Stomach (tissue), 19 donors: ENCODE measurements at places on chromosomes 1 and 21. TPM values are rescaled to one million over a fixed set of nuclear protein-coding genes. Genes with fewer than 3 reads are reported as not detected.

The HHIPL2 gene
- total RNA-seq: not detected

The MR1 gene
- total RNA-seq: 40.8 TPM

The HPCAL4 gene
- total RNA-seq: not detected

The ZNF695 gene
- total RNA-seq: not detected

The TMCC2 gene
- total RNA-seq: not detected

The CELA2A gene
- not detected for total RNA-seq

The VCAM1 gene
- total RNA-seq: not detected

The GRHL3 gene
- total RNA-seq: 0.73 TPM

The GBP7 gene
- total RNA-seq: not detected

The HMGN2 gene
- total RNA-seq: 422 TPM

The CLCA1 gene
- 25.9 TPM for total RNA-seq

The VANGL2 gene
- 0.45 TPM for total RNA-seq

The UMODL1 gene
- total RNA-seq: under 0.01 TPM

The ACADM gene
- total RNA-seq: 15.2 TPM

The TCP10L gene
- total RNA-seq: not detected

The LCK gene
- 2.0 TPM for total RNA-seq

The DDR2 gene
- 73.1 TPM for total RNA-seq

The MEAF6 gene
- total RNA-seq: 76.3 TPM

The MMEL1 gene
- 2.0 TPM for total RNA-seq

The FUCA1 gene
- total RNA-seq: 80.0 TPM

The LCE3E gene
- total RNA-seq: not detected

The RCSD1 gene
- 8.2 TPM for total RNA-seq

The CNKSR1 gene
- total RNA-seq: 70.3 TPM

The ADORA3 gene
- 3.7 TPM for total RNA-seq

The SPRR1B gene
- total RNA-seq: not detected

The PDPN gene
- 26.3 TPM for total RNA-seq

The CDKN2C gene
- total RNA-seq: 3.5 TPM

The SLC25A34 gene
- total RNA-seq: 11.3 TPM

The TMEM82 gene
- total RNA-seq: not detected

The CCDC185 gene
- not detected for total RNA-seq

The GRIK3 gene
- under 0.01 TPM for total RNA-seq

The CTBS gene
- 5.8 TPM for total RNA-seq

The ADORA1 gene
- 1.2 TPM for total RNA-seq

The AMY1C gene
- total RNA-seq: not detected

The NT5C1A gene
- total RNA-seq: 0.92 TPM

The IL20 gene
- not detected for total RNA-seq

The OR2T29 gene
- total RNA-seq: not detected

The OR10J1 gene
- total RNA-seq: not detected

The ZNF670 gene
- total RNA-seq: 2.6 TPM

The CFAP45 gene
- total RNA-seq: 0.73 TPM

The DNAJC6 gene
- total RNA-seq: 0.45 TPM

The HES3 gene
- not detected for total RNA-seq

The ZMYND12 gene
- total RNA-seq: 245 TPM
